NK-92 treated with Interleukin-12 subunit alpha and Interleukin-12 subunit beta, amount 100 ng/mL, for 24 hours (cell line): ENCODE measurements at places on chromosomes 2 and 18.

GRCh38 chr2:184599054-184599871 lies 934 bp downstream of the ZNF804A start:
- no peak for DNase-seq

DNA sequence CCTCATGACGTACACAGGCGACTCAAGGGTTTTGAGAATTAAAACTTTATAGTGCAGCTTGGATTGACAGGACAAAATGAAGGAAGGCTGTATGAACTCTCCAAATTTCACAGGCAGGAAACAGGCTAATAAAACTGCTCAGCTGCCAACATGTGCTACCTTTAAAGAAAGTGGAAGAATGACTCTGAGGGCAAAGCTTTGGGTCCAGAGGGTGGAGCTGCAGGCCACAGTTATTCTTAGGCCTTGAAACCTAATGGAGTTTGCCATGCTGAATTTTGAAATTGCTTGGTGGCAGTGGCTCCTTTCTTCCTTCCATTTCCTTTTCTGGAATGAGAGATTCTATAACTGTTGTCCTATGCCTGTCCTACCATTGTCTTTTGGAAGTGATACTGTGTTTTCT lies 34.8 kb downstream of the HAT1 start:
- no peak for DNase-seq

DNA sequence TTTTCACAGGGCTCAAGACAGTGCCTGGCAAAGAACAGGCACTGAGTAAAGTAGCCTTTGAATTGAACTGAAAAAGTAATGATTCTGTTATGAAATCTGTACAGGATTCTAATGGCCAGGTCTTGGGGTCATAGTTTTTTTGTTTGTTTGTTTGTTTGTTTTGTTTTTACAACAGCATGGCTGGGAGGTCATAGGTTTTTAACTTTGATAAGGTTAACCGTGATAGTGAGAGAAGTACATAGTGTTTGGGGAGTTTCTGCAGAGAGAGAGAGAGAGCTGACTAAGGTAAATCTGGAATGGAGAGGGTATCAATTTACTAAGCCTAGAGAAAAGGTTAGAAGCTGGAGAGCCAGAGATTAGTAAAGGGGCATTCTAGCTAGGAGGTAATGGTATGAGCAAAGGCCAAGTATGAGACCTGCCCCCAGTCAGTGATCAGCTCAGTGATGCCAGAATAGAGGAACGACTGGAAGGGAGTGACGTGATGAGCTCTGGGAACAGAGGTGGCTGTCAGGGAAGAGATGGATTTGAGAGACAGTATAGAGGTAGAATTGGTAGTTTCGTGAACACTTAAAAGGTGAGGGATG lies 25.9 kb downstream of the XRCC5 start:
- no peak for DNase-seq

- DNase-seq: no peak
Observed at GRCh38 chr2:41894563-41895333, 153.1 kb upstream of the PKDCC start.

DNA sequence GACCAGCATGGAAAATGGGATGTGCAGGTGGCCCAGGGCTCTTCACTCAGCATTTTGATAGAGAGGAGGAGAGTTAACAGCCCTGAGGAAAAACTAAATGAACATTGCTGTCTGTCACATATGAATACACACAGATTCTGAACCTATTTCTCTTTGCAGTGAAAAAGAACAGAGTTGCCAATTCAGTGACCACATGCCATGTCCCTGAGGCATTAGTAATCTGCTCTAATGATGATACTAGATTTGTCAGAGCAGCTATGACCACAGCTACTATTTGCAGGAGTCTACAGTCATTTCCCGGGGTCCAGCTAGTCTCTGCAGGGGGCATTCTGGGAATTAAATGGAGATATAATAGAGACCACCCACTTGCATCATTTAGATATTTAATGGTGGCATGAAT lies 267.6 kb downstream of the TMX3 start:
- no peak for DNase-seq

GRCh38 chr18:3449512-3450011 lies 410 bp upstream of the TGIF1 start:
- DNase-seq: no peak

GRCh38 chr2:168699844-168700417 lies 102.5 kb upstream of the NOSTRIN start:
- DNase-seq: no peak
